ENCODE measurements at places on chromosomes 7 and 10.

- DNase-seq = no peak
These were observed 1.5 kb downstream of the NUDCD3 start for GRCh38 chr7:44488955-44489354.

GRCh38 chr10:103814105-103814504 is 41.3 kb downstream of the SH3PXD2A start:
- DNase-seq = no peak

- DNase-seq = no peak
These were observed 60.9 kb downstream of the CALML3 start for GRCh38 chr10:5585517-5586206.

- DNase-seq = no peak
These were observed 18.8 kb upstream of the TLL2 start for GRCh38 chr10:96532523-96532922.

Measured in anterior cingulate cortex (tissue), 58 donors.